ENCODE measurements at places on chromosomes 11 and 22.
A peak's percentile ranks its signal among the peaks of the same experiment; 100 is the strongest.

- DNase-seq, result no peak
Observed at GRCh38 chr11:2531987-2532703, 87.3 kb downstream of the KCNQ1 start.

GRCh38 chr22:37752189-37753087, 55.3 kb upstream of the GCAT start:
- DNase-seq, result peak; percentile 58

DNA sequence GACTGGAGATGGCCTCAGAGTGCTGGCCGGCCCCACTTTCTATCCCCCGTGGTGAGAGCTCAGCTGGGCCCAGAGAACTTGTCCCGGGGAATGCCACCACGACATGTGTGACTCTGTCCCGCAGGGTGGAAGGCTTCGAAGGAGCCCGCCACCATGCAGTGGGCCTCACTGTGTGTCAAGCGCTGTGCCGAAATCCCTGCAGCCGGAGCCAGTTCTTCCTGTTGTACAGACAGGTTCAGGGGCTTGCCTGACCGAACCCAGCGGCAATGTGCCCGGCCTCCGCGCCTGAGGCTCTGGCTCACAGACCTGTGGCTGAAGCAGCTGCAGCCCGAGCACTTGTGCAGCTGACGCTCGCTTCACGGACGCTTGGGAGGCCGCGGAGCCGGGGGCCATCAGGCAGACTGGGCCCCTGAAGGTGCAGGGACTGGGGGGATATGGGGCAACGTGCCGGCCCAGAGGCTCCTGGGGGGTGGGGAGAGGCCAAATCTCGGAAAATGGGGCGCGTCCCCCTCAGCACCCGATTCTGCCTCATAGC, 650 bp downstream of the PPM1F start:
- DNase-seq, result no peak

DNA sequence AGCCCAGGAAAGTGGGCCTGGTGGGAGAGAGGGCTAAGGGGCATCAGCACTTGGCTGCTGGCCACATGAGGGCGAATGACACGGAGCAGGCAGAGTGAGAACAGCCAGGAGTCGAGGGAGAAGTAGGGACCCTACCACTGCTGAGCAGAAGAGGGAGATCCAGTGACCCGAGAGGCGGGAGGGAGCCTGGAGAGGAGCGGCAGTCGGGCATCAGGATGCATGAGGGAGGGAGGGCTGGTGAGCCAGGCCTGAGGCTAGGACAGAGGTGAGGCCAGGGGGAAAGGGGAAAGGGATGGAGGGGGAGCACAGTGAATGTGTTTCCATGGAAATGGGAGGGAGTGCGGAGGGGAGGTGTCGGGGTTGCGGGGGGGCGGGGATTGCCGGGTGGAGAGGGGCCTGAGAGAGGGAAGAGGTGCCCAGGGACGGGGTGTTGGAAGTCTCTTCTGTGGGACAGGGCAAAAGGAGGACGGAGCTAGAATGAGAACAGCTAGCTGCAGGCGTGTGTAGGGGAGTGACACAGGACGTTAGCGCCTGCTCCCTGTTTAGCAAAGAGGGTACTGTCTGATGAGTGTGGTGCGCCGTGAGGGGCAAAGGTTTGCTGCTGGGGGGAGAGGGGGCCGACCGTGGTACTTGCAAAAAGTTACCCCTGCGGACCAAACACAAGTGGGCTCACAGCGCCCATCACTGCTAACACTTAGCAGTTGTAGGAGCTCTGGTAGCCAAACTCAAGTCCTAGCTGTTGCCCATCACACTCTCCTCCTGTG, 37.1 kb upstream of the WNT11 start:
- DNase-seq, result no peak

DNA sequence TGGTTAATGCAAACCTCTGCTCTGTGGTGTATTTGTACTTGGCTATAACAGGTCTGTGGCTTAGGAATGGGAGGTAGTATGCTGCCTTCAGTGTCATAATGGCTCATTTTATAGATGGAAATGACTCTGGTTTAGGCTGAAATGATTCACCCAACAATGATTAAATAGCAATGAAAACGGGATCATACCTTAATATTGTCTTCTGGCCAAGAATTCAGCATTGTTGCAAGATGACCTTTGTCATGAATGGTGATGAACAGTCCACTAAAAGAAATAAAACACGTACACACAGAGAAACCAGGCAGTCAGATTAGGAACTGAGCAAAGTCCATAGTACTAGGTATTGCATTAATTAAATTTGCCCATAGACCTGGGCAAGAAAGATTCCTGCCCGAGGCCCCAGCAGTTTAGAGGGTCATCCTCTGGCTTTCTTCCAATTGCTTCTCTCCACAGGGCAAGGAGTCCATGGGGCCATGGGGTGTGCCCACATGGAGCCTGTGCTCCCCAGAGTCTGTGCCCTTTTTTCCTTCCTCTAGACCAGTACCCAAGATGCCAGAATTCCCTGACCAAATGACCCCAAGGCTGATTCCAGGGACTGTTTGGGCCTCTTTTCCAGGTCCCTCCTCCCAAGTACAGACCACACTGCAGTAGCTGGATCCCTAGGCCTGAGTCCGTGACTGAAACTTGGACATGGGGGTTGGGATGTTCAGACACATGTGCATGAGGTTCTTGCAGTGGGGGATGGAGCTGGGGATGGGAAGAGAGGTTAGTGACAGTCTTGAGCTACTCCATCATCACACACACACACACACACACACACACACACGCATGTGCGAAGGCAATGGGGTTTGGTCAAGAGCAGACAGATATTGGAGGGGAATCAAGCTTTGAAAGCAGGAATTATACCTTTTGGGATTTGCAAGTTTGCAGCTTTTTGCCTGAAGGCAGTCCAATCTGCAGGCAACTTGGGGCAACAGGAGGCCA, 134.2 kb downstream of the CCDC81 start:
- DNase-seq, result no peak

DNA sequence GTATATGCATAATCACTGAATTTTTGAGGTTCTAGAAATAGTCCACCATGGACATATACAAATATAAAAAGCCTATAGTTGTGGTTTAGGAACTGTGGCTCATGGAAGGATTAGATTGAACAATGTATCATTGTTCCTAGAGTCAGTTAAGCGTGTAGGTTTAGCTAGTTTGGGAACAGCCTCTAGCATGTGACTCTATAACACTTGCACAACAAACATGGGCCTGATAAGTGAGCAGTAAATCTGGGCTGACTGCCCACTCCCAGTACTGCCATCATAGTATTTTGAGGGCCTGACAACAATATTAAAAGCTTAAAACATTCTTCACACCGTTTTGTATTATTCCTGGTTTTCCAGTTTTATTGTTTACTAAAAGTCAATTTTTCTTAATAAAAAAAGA, 47.0 kb downstream of the YAP1 start:
- no peak for DNase-seq

DNA sequence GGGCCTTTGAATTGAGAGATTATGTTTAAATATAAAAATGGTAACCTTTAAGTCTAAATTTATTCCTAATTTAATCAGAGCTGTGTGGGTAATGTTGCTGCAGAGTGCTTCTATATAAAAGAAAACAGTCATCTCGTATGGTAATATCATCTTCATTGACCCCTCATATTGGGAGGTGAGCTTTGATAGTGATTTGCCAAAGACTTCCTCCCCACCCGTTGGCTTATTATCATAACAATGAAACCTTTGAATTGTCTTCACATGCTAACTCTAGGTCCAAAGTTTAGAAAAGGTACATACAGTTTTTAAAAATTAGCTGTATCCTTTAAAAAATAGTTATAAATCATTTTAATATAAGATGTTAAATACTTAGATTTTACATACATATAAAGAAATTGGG, 3.7 kb downstream of the EMSY start:
- no peak for DNase-seq

DNA sequence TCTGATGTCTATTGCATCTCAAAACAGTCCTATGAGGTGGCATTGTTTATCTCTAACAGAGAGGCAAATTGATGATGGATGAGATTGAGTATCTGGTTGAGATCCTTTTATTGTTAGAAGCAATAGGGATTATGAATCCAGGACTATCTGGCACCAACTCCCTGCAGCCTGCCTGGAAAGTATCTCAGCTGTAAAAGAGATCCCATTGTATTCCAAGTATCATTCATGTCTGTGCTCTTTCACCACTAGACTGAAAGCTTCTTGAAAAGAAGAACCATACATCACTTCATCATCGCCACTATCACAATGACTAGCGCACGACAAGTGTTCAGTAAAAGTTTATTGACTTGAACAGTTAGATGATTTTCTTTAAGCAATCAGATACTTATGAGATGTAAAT, 41.9 kb upstream of the PCF11 start:
- no peak for DNase-seq

GRCh38 chr22:32628628-32629572, 154.3 kb downstream of the FBXO7 start:
- no peak for DNase-seq

DNA sequence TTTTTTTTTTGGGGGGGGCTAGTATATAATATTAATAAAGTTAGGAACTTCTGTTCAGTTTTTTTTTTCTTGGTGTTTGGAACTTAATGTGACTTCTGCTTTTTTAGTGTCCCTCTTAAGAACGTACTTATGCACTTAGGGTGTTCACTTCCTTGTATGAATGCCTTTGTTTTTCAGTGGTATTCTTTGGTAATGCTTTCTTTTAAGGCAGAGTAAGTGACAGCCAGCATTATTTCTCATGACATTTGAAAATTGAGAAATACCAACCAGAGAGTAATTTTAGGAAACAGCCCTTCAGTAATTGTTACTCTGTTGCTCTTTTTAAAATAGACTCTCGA, 2.4 kb downstream of the GRK3 start:
- no peak for DNase-seq

DNA sequence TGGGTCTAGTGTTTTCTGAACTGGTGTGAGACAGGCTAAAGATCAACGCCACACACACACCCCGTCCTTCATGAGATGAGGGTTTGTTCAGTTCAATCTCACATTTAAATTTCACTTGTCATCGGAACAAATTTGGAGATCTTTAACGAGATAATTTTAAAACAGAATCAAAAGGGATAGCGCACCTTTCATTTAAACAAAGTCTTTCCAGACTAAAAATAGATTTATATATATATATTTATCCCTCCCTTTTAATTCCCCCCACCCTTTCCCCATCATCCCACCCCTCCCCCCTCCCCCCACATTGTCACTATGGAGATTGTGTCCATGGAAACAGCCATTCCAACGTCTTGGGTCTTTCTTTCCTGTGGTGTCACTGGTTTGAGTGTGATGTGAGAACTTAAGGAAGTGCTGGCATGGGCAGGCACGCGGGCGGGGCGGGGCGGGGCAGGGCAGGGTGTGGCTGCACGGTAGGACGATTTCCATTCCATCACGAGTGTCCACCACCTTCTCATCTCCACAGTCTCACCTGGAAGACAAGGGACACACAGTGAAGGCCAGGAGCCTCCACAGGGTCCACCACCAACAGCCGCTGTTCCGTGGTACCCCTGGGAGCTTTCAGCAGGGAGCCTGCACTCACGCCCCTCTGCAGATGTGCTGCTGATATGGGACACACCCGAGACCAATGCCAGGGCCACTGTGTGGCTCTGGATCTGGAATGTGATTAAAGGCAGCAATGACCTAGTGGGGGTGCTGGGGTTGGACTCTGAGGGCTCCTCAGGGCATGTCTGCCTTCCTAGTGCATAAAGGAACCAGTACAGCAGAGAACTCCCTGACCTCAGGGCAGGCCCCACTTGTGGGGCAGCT, 30.5 kb upstream of the CYP2D6 start:
- DNase-seq, result no peak

DNA sequence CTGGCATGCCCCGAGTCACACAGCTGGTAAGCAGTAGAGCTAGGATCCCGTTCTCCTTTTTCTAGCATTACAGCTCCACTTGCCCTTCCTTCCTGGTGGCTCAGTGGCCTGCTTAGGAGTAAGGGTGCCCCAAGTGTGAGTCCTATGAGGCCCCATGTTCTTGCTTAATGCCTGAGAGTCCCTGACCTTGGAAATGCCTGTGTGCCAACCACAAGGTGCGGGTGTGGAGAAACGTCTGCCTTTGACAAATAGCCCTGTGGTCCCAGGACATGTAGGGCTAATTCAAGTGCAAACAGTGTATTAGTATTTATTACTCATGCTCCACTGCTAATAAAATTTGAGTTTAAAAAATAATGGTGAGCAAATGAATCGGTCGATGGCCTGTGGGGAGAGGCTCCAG, 18.4 kb downstream of the GRIK4 start:
- no peak for DNase-seq

DNA sequence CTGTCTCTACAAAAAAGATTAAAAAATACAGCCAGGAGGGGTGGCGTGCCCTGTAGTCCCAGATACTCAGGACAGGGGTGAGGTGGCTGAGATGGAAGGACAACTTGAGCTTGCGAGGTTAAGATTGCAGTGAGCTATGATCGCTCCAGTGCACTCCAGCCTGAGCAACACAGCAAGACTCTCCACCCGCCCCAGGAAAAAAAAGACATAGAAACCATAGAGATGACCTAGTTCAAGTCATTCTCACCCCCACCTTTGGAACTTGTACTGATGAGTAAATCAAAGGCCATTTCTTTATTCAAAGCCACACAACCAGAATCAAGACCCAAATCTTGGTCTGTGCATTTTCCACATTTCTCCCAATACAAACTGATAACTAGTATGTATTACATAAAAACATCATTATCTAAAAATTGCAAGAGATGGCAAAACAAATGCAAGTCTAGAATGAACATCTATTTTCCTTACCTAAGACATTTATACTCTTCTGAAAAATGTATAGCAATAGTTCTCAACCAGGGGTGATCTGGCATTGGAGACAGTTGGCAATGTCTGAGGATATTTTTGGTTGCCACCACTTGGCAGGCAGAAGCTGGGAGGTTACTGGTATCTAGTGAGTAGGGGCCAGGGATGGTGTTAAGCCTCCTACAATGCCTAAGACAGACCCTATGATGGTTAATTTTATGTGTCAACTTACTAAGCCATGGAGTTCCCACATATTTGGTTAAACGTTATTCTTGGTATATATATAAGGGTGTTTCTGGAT, 34.6 kb downstream of the LGR4 start:
- no peak for DNase-seq

DNA sequence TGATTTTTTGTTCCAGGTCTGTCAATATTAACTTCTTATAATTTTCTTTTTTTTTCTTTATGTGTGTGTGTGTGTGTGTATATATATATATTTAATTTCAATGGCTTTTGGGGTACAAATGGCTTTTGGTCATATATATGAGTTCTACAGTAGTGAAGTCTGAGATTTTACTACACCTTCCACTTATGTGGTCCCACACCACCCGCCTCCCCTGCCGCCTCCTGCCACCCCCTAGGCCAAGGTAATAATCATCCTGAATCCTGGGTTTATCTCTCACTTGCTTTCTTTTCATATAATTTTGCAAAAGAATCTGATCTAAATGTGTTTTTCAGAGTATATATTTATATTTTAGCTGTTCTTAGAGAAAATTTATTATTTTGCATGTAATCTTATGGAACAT, 11.1 kb downstream of the NEAT1 start:
- no peak for DNase-seq

GRCh38 chr11:117832511-117832910, 8.0 kb upstream of the FXYD2 start:
- DNase-seq, result no peak

GRCh38 chr11:126538071-126538470, 182.6 kb downstream of the ST3GAL4 start:
- no peak for DNase-seq

DNA sequence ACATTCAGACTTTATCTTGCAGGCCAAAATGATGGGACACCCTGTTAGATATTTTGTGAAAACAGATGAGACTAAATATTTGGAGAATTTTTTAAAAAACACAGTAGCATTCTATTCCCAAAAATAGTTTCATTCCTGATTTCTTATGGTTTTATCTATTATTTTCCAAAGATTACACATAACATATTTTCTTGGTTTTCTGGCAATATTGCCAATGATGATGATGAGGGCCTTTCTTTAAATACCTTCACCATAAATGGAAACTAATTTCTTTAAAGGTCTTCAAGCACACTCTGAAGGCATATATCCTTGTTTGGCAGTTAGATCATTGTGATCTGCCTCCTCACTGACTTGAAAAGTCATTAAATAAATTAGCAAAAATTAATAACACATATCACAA, 522.3 kb upstream of the LUZP2 start:
- no peak for DNase-seq
